Left hindlimb (tissue), 1 donor: ENCODE measurements at places on chromosomes 7 and 10.

DNA sequence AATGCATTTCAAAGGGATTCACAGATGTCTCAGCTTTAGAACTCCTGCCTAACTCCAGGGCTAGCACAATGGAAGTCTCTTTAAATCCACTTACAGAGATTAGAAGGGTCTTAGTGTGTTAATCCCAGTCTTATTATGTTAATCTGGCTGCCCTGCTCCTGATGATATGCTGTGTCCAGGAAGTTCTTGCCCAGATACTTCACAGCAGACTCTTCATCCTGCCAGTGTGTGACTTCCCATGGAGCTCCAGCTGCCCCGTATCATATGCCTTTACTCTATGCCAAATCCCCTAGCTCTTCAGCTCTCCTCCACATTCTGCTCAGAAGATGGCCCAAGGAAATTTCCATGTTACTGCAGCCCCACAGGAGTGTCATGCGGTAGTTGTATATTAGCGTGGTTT is 533.8 kb downstream of the GALNT17 start:
- no peak for DNase-seq

- DNase-seq, result no peak
Measured at GRCh38 chr10:122391875-122392274, 17.4 kb downstream of the PLEKHA1 start.

- DNase-seq, result no peak
Measured at GRCh38 chr7:47477191-47478016, 104.5 kb downstream of the TNS3 start.

DNA sequence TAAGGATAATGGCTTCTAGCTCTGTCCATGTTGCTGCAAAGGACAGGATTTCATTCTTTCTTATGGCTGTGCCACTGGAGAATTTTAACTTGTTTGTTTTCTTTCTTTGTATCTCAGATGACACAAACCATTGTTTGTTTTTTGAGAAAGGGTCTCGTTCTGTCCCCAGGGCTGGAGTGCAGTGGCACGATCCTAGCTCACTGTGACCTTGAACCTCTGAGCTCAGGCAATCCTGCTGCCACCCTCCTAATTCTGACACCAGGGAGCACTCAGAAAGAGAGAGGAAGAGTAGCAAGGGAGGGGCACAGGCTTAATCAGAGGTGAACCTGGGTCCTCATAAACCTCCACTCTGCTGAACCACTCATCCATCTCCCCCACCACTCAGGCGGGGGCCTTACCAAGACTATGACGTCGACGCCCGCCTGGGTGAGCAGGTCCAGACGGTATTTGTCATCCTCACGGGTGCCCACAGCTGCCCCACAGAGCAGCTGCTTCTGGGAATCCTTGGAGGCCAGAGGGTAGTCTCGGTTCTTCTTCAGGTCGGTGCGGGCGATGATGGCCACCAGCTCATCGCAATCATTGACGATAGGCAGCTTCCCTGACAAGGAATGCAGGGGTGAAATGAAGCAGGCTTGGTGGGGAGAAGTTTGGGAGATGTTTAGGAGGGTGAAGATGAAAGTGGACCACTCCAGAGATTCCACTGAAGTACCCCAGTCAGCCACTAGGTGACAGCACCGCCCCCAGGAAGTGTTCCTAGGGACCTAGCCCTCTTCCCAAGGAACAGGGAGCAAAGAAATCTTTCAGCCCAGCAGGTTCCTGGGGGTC is 11.6 kb downstream of the IMPDH1 start:
- DNase-seq, result peak; percentile 72

- DNase-seq, result no peak
Measured at GRCh38 chr10:100968863-100969186, 479 bp upstream of the SEMA4G start.

DNA sequence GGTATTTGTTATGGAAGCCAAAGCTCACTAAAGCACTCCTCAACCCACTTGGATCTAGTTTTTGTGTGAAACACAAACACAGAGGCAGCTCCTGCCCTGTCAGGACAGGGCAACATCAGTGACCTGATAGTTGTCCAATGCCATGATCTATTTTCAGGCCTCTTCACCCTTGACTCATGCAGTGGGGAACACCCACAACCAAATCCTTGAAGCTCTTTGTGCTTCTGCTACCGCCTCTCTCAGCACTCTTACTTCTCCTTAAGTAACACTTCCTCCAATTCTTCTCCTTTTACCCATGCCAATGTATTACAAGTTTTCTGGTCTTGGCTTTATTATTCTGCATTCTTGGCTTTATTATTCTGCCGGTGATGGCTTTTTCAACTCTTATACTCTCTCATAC is 425.3 kb downstream of the INHBA start:
- no peak for DNase-seq

DNA sequence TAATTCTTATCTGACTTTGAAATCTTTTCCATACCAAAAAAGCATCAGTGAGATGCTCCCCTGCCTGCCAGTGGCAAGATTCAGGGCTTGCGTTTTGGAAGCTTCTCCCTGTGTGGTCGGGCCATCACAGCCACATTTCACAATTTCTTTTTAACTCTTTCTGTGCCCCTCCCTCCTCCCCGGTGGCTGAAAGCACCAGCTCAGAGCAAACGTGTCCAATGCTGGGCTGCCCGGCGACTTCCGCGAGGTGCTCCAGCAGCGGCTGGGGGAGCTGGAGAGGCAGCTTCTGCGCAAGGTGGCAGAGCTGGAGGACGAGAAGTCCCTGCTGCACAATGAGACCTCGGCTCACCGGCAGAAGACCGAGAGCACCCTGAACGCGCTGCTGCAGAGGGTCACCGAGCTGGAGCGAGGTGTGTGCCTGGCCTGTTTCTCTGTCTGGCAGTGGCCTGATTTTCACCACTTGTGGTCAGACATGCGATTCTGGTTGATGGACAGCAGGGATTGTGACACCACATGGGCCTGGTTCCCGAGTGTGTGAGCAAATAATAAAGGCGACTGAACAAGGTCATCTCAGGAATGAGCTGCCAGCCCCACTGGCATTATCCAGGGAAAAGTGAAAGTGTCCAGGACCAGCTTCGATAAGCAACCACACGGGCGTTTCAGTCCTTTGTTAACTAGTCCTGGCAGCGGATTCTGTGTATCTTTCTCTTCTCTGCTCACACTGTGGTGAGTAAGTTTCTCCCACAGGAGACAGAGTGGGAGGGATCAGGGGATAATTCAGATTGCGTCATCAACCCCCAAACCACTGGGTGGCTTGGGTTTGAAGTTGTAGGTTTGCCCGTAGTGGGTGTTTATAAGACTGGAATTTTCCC is 2.6 kb downstream of the NPTX2 start:
- no peak for DNase-seq

DNA sequence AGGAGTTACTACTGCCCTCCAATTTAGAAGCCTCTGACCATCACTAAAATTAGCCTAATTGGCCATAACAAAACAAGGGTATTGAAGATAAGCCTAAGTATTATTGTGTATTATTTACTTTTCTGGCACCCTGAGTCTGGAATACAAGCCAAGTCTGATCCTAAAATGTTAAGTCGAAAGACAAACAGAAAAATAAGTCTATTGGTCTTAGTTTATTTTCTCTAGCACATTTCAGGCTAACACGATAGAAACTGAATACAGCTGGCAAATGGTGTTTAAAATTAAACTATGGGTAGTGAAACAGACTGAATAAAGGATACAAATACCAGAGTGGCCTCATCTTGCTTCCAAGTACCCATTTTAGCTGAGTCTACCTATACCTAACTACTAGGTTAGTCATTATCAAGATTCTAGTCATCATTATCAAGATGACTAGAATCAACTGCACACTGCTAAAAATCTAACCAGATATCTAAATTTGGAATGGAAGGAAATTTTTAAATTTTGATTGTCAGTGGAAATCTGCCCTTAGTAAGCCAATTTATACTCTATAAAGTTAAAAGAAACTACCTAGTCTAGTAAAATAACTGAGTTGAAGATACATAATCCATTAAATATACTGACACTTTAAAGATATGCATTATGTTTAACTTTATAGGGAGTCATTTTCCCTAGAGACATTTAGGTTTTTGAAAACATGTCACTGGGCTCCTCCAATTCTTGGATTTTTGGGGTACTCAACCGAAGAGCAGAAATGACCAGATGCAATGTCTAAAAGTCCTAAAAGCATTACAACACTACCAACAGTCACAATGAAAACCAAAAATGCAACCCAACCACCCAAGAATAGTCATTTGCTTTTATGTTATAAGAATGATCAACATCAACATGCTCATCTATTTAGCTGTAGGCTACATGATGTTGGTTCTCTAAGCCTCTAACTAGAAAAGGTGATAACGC is 80.9 kb downstream of the NT5C2 start:
- DNase-seq, result no peak

GRCh38 chr7:13801669-13802068 is 187.8 kb downstream of the ETV1 start:
- DNase-seq, result no peak

- no peak for DNase-seq
Measured at GRCh38 chr7:138483531-138483930, 23.5 kb downstream of the TRIM24 start.

GRCh38 chr10:6692856-6693255 is 112.8 kb upstream of the PRKCQ start:
- no peak for DNase-seq

- no peak for DNase-seq
Measured at GRCh38 chr7:5396999-5397663, 26.5 kb downstream of the TNRC18 start.

- no peak for DNase-seq
Measured at GRCh38 chr10:7301006-7301778, 109.6 kb downstream of the SFMBT2 start.

DNA sequence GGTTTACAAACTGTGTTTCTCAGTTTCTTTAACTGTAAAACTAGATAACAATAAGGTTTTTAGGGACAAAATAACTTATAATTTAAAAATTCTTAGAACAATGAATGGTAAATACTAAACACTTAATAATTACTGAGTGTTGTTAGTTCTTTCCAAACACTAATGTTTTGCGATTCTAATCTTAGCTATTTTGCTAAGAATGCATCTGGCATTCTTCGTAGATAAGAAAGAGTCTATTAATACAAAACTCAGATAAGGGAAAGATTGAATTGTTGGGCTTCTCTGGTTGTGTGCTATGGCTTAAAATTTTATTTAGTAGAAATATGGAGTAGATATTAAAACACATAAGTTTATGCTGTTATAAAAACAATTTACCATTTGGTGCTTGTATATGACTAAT is 45.4 kb downstream of the TMEM229A start:
- DNase-seq, result no peak

DNA sequence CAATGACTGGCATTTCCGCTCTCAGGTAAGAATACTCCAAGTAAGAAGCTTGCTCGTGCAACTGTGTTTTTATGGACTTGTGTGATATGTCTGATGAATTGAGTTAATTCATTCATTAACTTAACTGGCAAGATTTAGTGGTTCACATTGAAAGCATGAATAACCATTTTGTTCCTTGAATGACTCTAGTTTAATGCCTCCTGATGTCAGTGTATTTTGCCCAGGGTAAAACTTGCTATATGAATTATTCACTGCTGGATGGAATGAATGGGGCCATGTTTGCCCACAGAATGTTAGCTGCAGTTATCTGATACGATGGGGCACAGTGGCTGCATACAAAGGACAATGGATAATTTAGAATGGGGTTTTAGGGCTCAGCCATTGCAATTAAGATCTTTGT is 124.1 kb downstream of the ZNF365 start:
- DNase-seq, result no peak

DNA sequence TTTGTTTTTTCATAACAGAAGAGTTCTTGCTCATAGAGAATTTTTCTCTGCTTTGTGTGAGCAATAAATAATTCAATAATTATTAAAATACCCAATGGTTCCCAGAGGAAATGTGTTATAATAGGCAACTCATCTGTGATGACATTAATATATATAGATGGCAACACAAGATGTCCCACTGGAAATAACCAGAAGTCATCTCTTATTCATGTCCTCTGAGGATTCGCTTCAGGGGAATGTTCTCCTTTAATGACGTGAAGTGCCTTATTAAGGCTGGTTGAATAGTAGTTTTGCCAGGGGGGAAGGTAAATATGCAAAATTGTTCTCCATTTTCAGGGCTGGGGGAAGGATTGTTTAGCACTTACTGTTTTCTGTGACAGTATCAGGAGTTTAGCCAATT is 3.1 kb downstream of the SLC39A12 start:
- DNase-seq, result no peak

GRCh38 chr7:36827726-36828703 is 103.7 kb upstream of the AOAH start:
- no peak for DNase-seq

- DNase-seq, result peak; percentile 36
Measured at GRCh38 chr10:87860156-87860795, 3.1 kb downstream of the KLLN start.

- no peak for DNase-seq
Measured at GRCh38 chr7:136130511-136131303, 153.5 kb upstream of the MTPN start.
